ENCODE measurements at places on chromosomes 12 and 14.

- DNase-seq = peak; percentile 31
These were observed 42.6 kb upstream of the FOXJ2 start for GRCh38 chr12:7989827-7990491.

DNA sequence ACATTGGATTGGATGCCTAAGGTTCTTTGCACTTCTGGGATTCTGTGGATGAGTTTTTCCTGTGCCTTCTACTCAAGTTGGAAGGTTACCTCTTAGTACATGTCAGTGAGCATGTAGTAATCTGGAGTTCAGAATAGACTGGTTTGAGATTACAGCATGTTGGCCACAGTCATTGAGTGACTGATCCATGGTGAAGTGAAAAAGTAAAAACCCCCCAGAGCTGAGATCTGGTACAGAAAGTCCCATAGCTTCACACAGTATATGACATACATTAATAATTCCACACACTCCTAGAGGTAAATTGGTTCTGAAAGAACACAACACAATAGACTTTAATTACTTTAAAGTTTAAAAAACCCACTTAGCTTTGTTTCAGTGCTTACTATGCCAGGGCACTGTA is 11.9 kb upstream of the CCND2 start:
- DNase-seq = no peak

- no peak for DNase-seq
These were observed 33.1 kb downstream of the ASCL4 start for GRCh38 chr12:107807471-107808150.

GRCh38 chr12:16165506-16165905 is 112.0 kb downstream of the SLC15A5 start:
- DNase-seq = no peak

DNA sequence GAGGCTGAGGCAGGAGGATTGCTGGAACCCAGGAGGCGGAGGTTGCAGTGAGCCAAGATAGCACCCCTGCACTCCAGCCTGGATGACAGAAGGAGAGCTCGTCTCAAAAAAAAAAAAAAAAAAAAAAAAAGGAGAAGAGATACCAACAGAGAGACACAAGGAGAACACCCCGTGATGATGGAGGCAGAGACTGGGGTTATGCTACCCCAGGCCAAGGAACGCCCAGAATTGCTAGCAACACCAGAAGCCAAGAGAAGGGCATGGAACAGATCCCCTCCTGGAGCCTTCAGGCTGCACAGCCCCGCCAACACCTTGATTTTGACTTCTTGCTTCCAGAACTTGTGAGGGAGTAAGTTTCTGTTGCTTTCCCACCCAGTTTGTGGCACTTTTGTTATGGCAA is 148.0 kb upstream of the FOXN3 start:
- DNase-seq = no peak

- no peak for DNase-seq
These were observed 37.2 kb downstream of the RAD51B start for GRCh38 chr14:67856827-67857226.

DNA sequence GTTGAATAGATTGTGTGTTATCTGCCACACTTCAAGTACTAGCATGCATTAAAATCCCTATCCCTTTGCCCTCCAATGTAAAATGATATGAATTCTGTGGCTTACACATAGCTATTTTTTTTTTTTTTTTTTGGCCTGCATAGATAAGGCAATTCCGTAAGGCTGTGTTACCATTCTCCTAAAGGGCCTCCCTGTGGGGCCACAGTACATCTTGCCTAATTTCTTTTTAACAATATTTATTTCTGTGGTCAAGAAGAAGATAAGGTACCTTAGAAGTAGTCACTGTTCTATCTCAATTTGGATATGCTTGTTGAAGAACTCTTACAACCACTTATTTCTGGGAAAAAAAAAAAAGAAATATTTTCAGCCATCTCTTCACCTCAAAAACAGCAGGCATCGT is 19.8 kb downstream of the FLRT2 start:
- DNase-seq = no peak

- no peak for DNase-seq
These were observed 765 bp downstream of the SCYL2 start for GRCh38 chr12:100267603-100268281.

GRCh38 chr14:65753061-65753460 is 340.5 kb downstream of the FUT8 start:
- DNase-seq = no peak

GRCh38 chr12:30959110-30959710 is 32.7 kb downstream of the TSPAN11 start:
- no peak for DNase-seq

DNA sequence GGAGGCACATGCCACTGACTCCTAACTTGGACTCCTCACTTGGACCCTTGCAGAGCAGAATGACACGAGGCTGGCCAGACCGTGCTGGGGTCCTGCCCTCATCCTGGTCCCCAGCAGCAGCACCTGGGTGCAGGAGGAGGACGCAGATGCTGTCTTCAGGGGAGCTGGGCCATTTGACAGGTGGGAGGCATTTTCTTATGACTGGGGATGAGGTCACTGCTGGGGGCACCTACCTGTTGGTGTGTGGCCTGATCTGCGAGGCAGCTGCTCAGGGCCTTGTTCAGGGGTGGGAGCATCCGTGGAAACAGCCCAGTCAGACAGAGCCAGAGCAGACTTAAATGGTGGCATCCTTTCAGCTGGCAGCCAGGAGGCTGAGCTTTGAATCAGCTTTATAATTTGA is 57.3 kb downstream of the CACNA1C start:
- no peak for DNase-seq

- no peak for DNase-seq
These were observed 15.0 kb downstream of the WNT5B start for GRCh38 chr12:1643905-1644533.

DNA sequence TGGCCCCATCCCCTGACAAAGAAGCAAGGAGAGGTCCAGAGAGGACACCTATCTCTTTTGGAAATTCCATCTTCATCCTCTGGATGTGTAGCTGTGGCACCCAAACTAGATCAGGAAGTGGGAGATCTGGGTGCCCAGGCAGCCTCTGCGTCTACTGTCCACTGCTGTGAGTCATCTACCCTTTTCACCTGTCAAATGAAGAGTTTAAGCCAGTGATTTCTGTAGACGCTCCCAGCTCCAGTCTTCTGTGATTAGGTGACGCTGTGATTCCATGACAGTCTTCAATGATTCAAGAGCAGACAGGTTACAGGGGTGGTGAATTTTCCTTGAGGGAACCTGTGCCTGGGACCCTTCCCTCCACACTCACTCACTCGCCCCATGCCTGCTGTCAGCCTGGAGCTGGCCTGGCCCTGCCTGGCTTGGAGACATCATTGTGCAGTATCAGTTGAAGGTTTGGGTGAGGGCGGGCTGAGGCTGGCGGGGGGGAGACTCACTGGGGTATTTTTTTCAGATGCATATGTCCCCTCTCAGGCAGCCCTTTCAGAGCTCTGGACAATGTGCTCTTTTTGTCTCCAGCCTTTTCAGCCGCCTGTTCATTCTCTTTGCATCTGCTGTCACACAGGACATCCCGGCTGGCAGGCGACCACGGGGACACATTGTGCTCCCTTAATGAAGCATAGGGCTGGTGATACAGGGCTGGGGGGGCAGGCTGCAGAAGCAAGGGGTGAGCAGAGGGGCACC is 56.8 kb upstream of the PARP11 start:
- DNase-seq = no peak

DNA sequence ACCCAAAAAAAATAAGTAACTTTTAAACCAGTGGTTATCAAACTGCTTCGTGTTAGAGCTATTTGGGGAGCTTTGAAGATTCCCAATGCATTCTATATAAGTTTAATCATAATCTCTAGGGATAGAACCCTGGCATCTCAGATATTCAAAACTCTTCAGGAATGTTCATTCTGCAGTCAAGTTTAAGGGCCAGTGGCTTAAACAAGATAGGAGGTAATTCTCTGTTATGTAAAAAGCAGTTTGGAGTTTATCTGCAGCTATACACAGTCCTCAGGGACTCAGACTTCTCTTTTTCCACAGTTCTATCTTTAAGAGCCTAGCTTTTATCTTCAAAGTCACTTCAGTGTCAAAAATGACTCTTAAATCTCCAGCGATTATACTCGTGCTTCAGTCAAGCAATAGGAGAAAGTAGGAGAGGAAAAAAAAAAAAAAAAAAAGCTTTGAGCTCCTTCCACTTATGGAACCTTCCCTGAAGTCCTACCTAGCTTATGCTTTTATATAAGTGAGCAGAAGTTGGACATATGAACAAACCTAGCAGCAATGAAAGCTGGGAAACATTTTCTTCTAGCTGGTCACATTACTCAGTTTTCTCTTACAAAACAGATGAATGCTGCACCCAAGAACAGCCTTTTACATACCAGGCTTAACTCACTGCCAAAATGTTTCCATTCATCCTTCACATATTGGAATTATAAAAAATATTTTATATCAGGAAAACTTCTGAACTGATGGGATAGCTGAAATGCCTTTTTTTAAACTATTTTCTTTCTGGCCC is 302.8 kb downstream of the FSCB start:
- no peak for DNase-seq

DNA sequence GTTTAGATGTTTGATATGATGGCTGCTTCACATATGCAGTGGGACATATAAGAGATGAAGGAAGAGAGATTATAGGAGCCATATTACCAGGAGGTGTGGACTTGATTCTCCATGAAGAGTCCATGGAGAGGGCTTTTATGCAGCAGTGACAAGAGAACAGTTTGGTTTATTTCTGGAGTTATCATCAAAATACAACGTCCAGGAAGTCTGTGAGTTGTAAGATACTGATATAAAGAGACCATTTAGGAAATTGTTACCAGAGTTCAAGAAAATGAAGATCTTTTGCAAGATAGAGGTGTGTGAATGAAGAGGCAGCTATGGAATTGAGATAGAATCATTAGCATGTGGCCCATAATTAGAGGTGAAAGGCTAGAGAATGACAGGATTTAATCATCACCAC is 431.7 kb downstream of the NPAS3 start:
- DNase-seq = no peak

GRCh38 chr12:88658009-88658408 is 77.7 kb upstream of the KITLG start:
- DNase-seq = no peak

- DNase-seq = no peak
These were observed 557.2 kb downstream of the BCL11B start for GRCh38 chr14:98714626-98715425.

DNA sequence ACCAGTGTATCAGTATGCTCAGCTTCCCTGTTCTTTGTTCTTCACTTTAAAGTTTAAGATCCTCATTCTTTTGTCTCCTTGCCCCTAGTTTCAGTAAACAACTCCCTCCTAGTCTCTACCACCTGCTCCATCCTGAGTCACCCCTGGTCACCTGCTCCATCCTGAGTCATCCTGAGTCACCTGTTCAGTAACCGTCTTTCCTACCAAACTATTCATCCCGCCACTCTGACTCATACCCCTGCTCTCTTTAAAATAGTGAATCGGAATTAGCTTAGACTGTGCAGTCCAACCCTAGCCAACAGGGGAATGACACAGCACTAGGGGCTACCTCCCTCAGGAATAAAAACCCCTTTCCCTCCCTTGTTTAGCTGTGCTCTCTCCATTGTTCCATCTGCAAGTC is 888.1 kb upstream of the MDGA2 start:
- DNase-seq = no peak

GRCh38 chr12:69602954-69603353 is 7.8 kb downstream of the LRRC10 start:
- no peak for DNase-seq

- DNase-seq = no peak
These were observed 430.5 kb upstream of the SOX5 start for GRCh38 chr12:24379861-24380521.

- no peak for DNase-seq
These were observed 342.5 kb downstream of the SLC16A7 start for GRCh38 chr12:59938190-59938962.

GRCh38 chr14:101131451-101131916 is 228.0 kb upstream of the RTL1 start:
- no peak for DNase-seq

DNA sequence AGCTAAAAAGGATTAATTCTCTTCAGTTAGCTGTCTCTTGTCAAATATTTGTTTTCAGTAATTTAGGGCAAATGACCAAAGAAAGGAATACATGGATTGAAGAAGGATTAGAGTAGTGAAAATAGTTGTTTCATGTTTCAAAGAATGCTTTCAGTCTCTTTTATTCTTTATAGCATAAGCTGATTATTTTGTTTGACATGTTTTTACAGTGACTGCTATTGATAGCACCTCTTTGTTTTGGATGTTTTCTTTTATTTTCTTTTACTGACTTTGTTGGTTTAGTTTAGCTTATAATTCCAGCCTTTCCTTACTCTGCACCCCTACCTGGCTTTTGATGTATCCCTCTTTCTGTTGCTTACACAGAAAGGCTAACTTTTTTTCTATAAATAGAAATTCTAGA is 29.3 kb upstream of the SGPP1 start:
- DNase-seq = no peak

- no peak for DNase-seq
These were observed 124.5 kb downstream of the PTPRO start for GRCh38 chr12:15446807-15447206.

DNA sequence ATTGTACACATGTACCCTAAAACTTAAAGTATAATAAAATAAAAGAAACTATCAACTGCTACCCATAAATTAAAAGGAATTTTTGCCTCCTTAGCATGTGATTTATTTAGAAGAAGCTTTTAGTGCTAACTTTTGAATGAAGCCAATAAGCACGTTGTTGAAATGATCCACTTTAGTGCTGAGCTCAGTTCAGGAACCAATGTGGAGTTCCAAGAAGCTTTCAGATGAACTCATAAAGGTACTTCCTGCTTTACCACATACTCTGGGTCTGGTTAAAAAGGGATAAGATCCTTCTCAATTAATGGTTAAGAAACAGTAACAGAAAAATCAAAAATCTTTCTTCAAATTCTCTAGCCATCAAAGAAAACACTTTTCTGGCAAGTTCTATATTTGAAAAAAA is 39.4 kb downstream of the TMTC1 start:
- DNase-seq = no peak

DNA sequence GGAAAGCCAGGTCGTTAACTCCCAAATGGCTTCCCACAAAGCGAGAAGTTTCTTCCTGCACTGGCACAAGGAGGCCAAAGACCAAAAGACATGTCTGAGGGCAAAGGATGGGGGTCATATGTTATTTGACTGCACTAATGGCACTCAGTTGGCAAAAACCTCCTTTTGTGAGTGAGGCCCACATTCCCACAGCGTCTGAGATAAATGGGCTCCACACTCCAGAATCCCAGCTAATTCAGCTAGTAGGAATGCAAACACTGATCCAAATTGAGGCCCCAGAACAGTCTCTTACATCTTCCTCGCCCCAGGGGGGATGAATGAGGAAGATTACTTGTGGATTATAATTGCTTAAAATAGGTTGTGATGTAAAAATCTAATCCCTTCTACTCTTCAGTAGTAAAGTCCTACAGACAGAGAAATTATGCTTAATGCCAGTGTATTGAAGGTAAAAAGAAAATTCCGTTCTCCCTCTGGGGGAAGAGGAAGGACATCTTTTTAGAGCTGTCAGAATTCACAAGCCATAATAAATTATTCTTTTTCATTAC is 86.4 kb upstream of the PIWIL1 start:
- no peak for DNase-seq
